ENCODE measurements at places on chromosomes 16 and 17.

DNA sequence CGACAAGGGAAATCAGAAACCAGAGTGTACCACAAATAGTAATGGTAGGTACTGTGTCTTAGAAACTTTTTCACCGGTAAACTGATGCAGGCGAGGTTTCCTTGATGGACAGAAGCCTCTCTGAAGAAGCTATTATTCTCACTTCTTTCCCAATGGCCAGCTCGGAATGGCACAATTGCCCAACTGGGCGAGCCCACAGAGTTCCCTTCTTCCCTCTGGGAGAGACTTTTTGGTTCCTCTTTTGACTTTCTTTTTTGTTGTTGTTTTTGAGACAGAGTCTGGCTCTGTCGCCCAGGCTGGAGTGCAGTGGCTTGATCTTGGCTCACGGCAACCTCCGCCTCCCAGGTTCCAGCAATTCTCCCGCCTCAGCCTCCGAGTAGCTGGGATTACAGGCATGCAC, 16.9 kb downstream of the SLC43A2 start:
- DNase-seq, result no peak

- no peak for DNase-seq
Measured at GRCh38 chr17:70945386-70945785, 776.1 kb downstream of the KCNJ2 start.

DNA sequence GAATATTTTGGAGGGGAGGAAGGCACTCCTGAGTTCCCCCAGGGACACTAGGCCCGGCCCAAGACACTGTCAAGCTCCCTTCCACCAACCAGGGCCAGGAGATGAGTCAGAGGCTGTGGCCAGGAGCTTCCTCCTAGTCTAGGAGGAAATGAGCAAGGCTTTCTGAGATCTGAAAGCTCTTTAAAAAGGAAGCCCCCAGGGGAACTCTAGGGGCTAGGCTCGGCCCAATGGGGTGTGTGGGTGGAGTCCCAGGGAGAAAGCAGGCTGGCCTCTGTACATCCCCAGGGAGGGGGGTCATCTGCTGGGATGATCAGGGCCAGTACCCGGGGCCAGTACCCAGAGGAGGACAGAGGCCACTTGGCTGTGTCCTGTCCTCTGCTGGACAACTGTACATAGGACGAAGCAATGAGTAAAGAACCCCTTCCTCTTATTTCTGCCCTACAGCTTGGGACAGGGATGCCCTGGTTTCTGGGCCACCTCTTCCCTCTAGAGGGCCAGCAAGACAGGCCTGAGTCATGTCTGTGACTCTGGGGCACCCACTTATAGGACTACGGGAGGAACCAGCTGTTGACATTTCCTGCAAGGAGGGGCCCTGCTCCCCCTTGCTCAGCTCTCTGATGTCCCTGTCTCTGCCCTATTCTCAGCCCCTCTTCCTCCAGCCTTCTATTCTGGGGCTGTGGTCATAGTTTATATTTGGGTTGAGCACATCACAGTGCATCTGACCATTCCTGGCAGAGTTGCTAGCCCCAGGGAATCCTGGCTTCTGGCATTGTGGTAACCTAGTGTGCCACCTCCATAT, 2.7 kb downstream of the FHOD1 start:
- peak; percentile 71 for DNase-seq

- no peak for DNase-seq
Measured at GRCh38 chr16:73037331-73037745, 10.6 kb downstream of the ZFHX3 start.

- DNase-seq, result no peak
Measured at GRCh38 chr17:78040440-78041385, 82.2 kb downstream of the TNRC6C start.

GRCh38 chr17:27226611-27227230, 67.2 kb upstream of the WSB1 start:
- no peak for DNase-seq

DNA sequence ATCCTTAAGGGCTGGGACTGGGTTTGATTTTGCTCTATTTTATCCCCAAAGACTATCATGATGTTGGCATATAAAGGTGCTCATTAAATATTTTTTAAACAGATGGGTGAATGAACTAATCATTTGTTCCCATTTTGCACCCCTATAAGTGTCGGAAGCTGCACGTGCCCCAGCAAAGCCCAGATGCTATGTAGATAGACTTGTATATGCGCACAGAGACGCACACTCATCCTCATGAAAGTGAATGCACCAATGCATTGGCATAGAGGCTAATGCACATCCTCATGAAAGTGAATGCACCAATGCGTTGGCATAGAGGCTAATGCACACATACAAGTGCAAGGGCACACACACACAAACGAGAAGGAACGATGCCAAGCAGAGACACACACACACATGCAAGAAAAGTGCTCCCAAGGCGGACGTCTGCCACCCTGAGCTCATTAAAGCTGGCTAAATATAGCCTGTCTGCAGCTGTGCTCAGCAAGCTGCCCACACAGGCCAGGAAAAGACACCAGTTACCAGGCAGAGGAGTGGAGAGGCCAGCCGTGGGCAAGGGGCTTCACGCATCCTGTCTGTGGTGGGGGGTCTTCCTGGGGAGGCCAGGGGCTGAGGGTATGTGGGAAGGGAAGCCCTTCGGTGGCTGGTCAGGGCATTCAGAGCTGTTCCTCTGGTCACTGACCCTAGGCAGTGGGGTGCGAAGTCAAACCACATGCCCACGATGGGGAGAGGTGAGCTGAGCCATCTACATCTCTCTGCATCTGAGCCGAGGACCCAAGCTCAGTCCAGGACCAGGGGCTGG, 52.6 kb downstream of the PIMREG start:
- no peak for DNase-seq

DNA sequence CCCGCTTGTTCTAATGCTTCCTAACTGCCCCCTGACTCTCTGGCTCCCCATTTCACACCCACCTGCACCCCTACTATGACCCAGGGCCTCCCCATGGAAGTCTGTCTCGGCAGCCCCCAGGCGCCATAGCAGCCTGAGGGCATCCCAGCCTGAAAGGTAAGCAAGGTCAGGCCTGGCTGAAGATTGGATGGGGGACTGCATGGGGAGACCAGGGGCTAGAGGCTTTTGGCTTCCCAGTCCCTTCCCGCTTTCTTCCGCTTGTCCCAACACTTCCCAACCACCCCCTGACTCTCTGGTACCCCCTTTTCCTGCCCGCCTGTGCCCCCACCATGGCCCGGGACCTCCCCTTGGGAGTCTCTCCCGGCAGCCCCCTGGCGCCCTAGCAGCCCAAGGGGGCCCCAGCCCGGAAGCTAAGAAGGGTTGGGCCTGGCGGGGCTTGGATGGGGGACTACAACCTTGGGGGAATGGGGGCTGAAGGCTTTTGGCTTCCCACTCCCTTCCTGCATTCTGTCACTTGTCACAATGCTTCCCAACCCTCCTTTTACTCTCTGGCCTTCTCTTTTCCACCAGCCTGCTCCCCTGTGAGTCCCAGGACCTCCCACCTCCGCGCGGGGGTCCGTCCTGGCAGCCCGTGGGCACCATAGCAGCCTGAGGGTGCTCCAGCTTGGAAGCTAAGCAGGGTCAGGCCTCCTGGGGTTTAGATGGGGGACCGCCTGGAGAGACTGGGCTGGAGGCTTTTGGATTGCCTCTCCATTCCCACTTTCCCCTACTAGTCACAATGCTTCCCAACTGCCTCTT, 2288.4 kb downstream of the TP53TG3F start:
- DNase-seq, result no peak

DNA sequence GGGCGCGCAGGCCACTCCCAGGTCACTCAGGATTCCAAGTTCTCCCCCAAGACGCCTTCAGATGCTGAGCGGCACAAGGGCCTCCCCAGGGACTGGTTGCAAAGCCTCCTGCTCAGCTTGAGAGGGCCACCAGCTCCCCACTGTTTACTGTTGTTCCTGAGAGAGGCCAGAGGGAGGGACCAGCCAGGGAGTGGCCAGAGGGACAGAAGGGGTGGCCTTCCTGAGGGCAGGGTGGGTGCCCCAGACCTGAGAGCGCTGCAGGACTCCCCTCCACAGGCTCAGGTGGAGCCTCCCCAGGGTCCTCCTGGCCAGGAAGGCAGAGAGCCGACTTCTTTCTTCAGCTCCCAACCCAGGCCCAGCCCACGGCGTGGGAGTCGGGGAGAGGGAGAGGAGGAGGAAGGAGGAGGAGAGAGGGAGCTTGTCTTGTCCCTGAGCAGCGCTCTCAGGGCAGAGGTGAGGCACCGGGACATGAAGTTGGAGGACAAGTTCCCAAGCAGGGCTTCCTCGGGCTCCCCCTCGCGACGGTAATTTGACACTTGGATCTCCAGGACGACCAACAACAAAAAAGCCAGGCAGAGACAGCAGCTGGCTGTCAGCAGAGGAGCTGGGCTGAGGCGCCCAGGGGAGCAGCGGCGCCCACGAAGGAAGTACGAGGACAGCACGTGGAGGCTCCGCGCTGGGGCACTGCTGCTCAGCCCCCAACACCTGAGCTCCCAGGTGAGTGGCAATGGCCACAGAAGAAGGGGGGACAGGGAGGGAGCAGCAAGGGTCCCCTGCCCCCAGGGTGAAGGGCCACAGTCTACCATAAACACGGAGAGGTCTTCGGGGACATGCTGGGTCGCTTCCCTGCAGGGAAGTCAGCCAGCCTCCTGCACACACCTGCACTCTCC, 497 bp downstream of the SMIM5 start:
- peak; percentile 23 for DNase-seq

- DNase-seq, result no peak
Measured at GRCh38 chr17:54948380-54948779, 20.1 kb downstream of the COX11 start.

DNA sequence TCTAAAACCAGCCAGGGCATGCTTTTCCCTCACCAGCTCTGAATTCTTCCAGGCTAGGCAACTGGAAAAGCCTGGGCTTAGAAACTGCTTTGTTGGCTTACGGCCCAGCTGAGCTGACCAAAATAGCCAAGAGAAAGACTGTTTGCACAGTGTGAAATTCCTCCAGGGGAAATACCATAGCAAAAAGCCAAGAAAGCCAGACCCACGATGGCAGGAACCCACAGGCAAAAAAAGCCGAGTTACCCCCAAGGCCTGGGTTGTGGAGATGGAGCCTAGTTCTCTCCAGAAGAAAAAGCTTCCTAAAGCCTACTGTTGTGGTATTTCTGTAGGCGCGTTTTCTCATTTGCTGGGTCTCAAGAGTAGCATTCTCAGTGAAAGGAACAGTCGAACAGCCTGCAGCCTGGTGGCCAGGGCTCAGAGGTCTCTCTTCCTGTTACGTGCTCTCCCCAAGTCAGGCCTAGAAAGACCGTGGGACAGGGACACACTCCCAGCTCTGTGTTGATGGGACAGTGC, 9.2 kb downstream of the SP2 start:
- no peak for DNase-seq

- no peak for DNase-seq
Measured at GRCh38 chr17:51107778-51108177, 12.9 kb downstream of the SPAG9 start.

DNA sequence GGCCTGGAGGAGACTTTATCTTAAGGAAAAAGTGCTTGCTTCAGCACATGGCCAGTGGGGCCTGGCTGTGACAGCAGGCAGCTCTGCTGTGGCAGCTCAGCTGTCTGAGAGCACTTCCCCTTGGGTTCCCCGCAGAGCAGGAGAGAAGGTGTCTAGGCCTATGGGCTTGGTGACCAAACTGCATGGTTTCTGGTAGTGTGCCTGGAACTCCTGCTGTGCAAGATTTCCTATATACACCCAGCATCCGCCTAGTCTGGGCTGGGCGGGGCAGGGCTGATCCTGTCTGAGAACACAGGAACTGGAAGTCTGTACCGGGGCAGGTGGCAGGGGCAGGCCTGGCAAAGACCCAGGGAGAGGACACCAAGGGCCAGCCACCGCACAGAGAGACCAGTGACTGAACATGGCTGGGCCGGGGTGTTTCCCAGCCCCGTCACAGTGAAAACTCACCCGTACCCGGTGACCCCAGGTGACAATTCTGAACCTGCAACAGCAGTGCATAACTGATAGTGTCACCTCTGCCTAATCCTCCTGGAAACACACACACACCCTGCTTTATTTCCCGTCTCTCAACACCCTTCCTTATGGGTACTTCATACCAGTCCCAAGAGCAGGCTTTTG, 39.3 kb downstream of the CHD9 start:
- no peak for DNase-seq

- DNase-seq, result no peak
Measured at GRCh38 chr17:62727916-62728672, 80.0 kb downstream of the MARCHF10 start.

DNA sequence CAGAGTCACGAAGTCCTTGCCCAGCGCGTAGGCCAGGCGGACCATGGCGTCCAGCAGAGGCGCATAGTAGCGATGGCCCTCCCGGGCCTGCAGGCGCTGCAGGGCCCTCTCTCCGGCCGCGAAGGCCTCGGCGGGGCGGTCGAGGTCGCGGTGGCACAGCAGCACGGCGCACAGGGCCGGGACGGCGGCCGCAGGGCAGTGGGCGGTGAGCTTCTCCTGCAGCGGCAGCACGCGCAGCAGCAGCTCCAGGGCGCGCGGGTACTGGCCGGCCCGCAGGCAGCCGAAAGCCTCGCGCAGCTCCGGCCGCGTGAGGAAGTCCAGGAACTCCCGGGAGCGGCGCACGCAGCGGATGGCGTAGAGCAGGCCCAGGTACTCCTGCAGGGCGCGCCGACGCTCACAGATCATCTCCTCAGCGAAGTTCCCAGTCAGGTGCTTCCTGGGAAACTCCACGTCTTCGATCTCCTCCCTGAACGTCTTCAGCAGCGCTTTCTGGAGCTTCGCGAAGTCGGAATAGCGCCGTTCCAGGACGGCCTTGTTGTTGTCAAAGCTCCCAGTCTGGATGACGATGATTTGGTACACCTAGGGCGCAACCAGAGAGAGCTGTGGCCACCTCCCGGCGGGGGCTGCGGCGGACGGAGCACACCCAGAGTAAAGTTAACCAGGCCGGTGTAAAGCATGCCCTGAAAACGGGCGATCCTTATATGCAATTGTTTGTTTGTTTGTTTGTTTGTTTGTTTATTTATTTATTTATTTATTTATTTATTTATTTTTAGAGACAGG, 7.4 kb downstream of the SNX20 start:
- DNase-seq, result no peak

DNA sequence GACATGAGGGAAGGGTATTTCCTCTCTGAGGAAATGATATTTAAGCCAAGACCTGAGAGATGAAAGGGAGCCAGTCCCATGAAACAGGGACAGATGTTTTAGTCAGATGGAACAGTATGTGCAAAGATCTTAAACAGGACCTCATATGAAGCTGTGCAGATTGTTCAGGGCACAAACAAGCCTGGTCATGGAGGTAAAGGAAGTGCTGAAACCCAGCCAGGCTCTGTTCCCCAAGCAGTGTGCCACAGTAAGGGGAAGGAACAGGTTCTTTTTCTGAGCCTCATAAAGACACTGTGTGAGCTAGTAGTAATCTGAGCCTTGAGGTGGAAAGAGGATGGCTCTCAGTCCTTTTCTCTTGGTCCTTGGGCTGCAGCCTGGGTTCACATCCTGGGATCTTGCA, 159.9 kb downstream of the ANKFN1 start:
- DNase-seq, result no peak

DNA sequence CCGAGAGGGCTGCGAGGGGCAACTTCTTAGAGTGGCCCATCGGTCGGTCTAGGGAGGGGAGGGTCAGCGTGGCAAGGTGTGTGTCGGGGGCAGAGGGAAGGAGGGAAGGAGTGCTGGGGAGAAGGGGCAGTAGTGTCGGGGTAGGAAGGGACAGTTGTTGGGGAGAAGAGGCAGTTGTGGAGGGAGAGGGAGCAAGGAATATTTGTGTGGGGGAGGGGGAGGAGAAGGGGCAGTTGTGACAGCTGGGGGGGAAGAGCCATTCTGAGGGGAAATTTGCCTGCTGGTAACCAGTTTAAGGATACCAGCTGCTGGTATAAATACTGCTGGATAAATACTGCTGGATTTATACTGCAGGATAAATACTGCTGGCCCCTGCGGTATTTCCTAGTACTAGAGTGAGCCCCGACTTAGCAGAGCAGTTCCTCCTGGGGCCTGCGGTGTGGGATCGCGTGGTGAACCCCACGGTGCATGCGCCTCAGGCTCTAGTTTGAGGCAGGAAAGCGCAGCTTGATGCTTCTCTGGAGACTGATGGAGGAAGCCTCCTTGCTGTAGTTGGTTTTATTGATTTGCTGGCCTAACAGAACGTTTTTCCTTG, 309 bp downstream of the DNAH2 start:
- no peak for DNase-seq
